ENCODE measurements at places on chromosomes 7 and 10. TPM values are rescaled to one million over a fixed set of nuclear protein-coding genes. Genes with fewer than 3 reads are reported as not detected.

DNA sequence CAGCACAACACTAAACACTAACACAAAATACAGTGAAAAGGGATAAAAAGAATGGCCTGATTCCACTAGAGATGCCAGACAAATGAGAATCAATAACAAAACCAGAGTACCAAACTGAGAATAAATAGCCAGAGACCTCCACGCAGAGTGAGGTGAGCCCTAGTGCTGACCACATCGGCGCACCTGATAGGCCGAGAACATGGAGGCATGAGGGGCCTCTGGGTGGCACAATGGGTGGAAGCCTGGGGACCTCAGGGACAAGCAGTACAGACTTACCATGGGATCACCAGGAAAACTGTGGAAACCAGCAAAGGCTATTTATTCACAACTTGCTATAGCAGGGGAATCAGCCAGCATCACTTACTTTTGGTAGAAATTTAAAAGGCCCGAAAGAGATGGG lies 1.8 kb upstream of the CSGALNACT2 start:
- peak; percentile 31 for DNase-seq

Gene OPN1SW
- not detected for total RNA-seq

GRCh38 chr10:62850646-62851045 lies 34.5 kb upstream of the EGR2 start:
- DNase-seq, result no peak

Gene CC2D2B
- total RNA-seq, result 1.4 TPM

Gene SPRN
- total RNA-seq, result 0.24 TPM

Measured in endodermal cell (in vitro differentiated cells).